Mucosa of gallbladder (tissue), 1 donor: ENCODE measurements at places on chromosomes 7 and 10. TPM values are rescaled to one million over a fixed set of nuclear protein-coding genes. Genes with fewer than 3 reads are reported as not detected.

The POLR2J2 gene
- 12.6 TPM for total RNA-seq

The GNG11 gene
- 13.4 TPM for total RNA-seq

The CDH23 gene
- 5.1 TPM for total RNA-seq

The SLC18A2 gene
- total RNA-seq: 5.7 TPM

The TMEM229A gene
- total RNA-seq: 0.66 TPM

The TASOR2 gene
- 48.5 TPM for total RNA-seq

The MYL10 gene
- total RNA-seq: not detected

DNA sequence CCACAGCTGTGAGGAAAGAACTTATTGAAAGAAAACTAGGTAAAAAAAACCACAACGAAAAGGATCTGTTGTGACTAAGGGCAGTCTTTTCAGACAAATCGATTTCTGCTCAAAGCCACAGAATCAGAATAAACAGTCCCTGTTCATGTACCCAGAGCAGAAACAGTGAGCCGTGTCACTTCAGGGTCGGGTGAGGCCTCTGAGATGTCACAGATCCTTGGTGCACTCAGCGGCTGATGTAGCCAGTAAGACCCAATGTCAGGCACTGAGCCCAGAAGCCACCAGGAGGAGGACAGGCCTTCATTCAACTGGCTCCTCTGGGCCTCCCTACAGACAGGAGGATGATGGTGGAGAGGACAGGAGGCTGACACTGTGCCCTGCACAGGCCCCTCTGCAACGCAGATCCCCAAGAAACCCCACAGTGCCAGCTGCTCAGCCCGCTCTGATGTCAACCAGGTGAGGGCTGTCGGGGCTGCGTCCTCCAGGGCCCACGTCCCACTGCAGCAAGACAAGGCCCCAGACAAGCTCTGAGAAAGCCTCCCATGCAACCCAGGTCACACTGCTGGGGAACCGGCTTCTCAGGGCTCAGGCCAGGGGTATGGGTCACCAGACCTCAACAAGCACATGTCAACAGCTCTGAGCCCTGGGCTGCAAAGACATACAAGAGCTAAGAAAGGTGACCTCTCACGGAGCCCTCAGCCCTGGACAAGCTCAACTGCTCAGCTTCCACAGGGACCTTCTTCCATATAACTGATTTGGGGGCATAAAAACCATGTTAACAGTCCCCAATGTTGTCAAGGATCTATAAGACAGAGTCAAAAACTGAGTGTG, 190.6 kb downstream of the PARD3 start:
- DNase-seq: no peak

DNA sequence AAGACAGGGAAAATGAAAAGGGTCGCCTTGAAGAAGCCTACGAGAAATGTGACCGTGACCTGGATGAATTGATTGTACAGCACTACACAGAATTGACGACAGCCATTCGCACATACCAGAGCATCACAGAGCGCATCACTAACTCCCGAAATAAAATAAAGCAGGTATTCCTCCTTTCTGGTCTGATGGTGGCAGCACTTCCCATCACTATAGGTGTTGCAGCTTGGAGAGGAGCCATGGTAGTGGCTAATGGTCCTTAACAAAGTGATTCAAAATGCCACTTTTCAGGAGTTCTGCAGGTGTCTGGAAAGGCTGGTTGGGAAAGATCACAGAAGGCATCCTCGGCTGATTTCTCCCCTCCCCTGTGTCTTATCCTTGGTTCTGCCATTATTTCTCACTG, 22.1 kb downstream of the EXOC4 start:
- no peak for DNase-seq

GRCh38 chr10:18822156-18822555, 162.9 kb downstream of the ARL5B start:
- DNase-seq: no peak

GRCh38 chr7:20284003-20284770, 46.5 kb upstream of the ITGB8 start:
- no peak for DNase-seq

- DNase-seq: no peak
These were observed 18.8 kb upstream of the SMNDC1 start for GRCh38 chr10:110323503-110323902.

DNA sequence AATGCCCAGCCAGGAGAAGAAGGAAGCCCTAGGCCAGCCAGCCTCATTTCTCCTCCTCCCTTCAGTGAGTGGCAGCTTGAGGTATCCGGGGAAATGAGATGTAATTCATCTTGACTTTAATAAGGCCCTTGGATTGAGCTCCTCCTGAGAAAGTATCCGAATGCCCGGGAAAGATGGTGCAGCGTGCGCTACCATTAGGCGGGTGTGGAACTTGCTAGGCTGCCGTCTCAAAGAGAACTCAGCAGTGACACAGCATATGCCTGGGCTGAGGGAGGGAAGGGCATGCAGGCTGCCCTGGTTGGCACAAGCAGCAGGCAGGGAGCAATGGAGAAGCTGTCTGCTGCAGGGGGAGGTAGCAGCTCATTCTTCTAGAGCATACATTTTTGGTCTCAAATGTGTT, 659.8 kb upstream of the FOXK1 start:
- no peak for DNase-seq

- no peak for DNase-seq
These were observed 868.4 kb downstream of the KCNMA1 start for GRCh38 chr10:76769161-76769560.

DNA sequence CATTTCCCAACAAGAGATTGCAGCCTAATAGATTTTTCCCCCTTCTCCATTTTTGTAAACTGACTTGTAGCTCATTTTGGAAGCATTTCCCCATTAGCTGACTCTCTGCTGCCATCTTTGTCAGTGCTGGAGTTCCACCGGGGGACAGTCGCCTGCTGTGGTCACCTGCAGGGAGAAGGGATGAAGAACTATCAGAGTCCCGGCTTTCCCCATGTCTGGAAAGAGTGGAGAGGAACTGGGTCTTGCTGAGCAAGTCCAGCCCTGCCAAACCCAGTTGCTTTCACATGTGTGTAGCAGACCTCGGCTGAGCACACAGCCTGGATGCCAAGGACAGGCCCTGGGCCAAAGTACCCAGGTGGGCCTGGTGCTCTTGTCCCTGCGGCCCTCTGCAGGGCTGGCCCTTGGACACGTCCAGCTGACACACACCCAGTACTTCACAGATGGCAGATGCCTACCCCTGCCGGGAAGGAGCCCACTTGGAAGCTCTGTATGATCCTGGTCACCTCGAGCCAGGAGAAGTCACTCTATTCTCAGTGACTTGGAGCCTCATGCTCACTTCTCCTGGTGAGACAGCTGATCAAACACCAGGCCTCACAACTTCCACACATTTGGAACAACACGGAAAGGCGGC, 157.3 kb upstream of the NPVF start:
- no peak for DNase-seq

DNA sequence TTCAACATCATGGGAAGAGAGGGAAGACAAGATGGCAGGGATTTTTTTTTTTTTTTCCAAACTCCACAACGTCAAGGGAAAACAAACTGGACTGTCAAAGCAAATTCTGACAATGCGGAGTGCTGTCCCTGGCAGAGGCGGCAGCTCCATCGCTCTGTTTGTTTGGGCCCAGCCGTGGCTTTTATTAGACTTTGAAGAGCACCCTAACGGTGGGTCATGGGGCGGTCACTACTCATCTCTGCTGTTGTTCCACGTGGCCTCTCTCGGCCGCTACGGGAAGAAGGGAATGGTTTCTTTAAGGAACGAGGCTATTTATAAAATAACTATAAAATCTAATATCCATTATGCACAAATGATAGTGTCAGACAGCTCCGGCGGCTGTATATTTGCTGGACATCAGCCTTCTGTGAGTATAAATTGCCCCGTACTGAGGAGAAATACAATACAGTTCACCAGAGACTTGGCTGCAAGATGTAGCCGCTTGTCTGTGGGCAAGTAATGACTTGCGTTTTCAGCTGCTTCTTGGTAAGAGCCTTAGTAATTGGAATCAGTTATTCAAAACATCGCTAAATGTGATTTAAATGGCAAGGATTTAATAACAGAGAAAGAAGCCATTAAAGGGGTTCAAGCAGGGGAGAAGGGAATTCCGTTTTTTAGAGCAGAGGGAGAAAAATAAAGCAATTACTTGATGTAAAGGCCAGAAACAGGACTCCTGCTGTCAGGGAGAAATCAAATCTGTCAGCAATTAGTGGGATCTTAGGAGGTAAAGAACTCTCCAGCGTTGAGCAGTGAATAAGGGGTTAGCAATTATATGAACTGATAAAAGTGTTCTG, 61.7 kb upstream of the RAB11FIP2 start:
- DNase-seq: no peak

- DNase-seq: no peak
These were observed 460.0 kb downstream of the KCNMA1 start for GRCh38 chr10:77177589-77177988.

DNA sequence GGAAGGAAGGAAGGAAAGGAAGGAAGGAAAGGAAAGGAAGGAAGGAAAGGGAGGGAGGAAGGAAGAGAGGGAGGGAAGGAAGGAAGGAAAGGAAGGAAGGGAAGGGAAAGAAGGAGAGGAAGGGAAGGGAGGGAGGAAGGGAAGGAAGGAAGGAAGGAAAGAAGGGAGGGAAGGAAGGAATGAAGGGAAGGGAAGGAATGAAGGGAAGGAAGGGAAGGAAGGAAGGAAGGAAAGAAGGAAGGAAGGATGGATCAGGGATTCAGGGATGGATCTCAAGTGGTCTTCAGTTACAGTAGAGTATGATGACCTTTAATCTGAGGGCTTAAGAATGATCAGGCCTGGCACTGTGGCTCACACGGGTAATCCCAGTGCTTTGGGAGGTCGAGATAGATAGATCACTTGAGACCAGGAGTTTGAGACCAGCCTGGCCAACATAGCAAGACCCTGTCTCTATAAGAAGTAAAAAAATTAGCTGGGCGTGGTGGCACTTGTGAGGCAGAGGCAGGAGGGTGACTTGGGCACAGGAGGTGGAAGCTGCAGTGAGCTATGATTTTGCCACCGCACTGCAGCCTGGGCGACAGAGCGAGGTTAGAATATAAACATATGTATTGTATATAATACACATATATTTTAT, 760 bp upstream of the FOXK1 start:
- no peak for DNase-seq

- DNase-seq: no peak
These were observed 28.1 kb downstream of the SUV39H2 start for GRCh38 chr10:14906765-14907164.

DNA sequence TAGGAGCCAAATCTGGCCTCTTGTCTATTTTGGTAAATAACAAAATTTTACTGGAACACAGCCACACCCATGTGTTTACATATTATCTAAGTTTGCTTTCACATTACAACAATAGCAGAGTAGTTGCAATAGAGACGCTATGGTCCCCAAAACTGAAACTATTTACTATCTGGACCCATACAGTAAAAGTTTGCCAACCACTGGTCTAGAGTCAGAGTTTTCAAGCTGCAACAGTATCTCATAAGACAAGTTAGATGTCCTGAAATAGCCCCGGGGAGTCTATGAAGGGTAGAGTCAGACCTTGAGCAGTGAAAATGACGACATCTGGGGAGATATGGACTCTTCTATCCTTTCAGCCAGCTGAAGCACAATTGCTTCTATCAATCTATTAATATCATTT, 74.2 kb downstream of the CTNNA3 start:
- no peak for DNase-seq

DNA sequence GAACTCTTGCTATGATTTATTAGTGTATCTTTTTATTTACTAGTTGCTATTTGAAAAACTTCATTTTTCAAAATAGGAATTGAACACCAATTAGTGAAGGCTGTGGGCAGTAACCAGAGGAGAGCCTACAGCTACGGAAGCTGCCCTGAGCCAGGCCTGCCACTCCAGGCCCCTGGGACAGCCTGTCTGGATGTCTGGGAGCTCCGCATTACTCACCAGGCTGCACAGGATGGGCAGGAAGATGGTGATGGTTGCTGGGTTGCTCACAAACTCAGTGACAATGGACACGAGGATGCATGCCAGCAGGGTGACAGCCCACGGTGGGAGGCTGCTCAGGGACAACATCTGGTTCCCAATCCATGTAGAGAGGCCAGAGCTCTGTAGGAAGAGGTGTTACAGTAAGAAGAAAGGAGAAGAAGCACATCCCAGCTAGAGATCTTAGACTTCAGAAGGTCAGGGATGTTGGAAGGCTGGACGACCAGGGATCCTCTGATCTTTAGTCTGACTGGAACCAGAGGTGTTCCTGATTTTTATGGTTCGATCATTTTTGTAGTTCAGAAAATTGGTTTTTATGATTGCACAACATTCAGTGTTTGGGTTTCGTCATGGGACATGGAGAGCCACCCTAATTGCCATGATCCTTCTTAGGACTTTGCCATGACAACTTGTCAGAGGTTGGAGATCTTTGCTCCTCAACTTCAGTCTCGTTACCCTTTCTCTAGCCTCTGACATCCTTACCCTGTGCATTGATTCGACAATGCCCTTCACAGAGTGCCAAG, 23.2 kb downstream of the STMP1 start:
- DNase-seq: no peak

GRCh38 chr7:50273301-50273700, 31.2 kb upstream of the IKZF1 start:
- DNase-seq: no peak

- no peak for DNase-seq
These were observed 69.6 kb downstream of the SHOC2 start for GRCh38 chr10:110989016-110989415.

GRCh38 chr7:138838166-138838565, 40.2 kb upstream of the ATP6V0A4 start:
- no peak for DNase-seq

GRCh38 chr10:1187151-1187854, 131.1 kb downstream of the WDR37 start:
- DNase-seq: no peak

- DNase-seq: no peak
These were observed 18.2 kb downstream of the ANLN start for GRCh38 chr7:36407636-36408550.
